ENCODE measurements at places on chromosomes 4 and X.

DNA sequence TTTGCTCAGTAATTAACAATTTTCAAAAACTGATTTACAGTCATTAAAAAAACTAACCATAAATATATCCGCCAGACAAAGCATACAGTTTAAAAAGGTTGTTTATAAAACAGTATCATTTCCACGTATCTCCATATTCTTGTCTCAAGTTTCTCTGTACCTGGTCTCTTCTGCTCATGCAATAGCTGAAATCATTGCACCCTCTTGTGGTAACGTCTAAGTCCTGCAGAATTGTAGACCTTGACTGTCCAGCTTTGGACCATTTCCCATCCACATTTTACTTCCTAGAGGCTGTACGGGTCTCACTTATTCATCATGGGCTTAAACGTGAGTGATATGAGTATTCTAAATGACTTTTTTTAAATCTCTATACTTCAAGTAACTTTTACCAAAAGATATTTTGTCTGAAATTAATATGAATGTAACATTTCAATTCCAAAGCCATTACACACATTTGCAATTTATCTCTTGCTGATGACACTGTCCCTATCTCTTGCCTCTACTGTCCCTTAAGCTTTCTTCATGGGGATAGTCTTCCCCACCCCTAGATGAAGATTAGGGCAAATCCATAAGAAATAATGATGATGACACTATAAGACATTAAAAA, 118.5 kb downstream of the BTC start:
- no peak for DNase-seq

- DNase-seq = peak; percentile 37
Observed at GRCh38 chr4:121370729-121371325, 10.0 kb downstream of the QRFPR start.

DNA sequence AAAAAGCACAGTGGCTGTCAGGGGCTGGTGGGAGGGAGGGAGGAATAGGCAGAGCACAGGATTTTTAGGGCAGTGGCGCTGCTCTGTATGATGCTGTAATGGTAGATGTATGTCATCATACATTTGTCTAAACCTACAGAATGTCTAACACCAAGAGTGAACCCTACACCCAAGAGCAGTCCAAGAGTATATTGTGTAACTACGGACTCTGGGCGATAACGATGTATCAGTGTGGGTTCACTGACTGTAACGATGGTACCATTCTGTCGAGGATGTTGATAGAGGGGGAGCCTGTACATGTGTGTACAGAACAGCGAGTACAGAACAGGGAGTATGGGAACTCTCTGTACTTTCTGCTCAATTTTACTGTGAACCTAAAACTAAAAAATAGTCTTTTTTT, 76.5 kb downstream of the HAUS3 start:
- DNase-seq = no peak

- no peak for DNase-seq
Observed at GRCh38 chr4:10781805-10782204, 97.2 kb upstream of the CLNK start.

- no peak for DNase-seq
Observed at GRCh38 chr4:40630335-40631021, 814 bp upstream of the RBM47 start.

DNA sequence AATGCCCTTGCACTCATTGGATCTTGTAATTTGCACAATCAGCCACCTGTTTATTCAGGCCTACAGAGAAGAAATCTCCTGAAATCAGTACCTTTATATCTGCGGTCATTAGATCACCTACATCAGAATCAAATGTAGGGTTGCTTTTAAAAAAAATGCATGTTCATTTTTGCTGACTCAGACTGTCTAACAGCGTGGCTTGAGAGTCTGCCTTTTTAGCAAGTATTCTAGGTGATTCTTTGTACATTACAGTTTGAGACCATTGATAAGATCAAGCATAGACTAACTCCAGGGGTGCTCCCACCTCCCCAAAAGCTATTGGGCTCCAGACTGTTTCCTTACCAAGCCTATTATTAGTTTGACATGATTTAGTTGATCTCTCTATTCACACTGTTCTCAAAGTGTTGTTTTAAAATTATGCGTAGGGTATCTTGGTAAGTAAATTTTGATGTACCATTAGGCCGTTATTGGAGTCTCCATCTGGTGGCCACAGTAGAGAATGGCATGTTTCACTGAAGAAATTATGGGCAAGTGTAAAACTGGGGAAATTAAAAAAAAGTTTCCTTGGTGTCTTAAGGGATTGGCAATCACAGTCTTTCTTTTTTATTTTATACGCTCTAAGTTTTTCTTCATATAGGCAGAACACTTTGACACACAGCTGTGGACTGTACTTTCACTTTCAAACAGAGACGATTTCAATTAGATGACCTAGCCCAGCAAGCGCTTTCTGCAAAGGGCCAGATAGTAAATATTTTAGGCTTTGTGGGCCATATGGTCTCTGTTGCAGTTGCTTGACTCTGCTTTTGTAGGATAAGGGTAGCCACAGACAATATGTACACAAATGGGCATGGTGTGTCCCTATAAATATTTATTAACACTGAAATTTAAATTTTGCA, 33.7 kb upstream of the MSL3 start:
- peak; percentile 10 for DNase-seq

DNA sequence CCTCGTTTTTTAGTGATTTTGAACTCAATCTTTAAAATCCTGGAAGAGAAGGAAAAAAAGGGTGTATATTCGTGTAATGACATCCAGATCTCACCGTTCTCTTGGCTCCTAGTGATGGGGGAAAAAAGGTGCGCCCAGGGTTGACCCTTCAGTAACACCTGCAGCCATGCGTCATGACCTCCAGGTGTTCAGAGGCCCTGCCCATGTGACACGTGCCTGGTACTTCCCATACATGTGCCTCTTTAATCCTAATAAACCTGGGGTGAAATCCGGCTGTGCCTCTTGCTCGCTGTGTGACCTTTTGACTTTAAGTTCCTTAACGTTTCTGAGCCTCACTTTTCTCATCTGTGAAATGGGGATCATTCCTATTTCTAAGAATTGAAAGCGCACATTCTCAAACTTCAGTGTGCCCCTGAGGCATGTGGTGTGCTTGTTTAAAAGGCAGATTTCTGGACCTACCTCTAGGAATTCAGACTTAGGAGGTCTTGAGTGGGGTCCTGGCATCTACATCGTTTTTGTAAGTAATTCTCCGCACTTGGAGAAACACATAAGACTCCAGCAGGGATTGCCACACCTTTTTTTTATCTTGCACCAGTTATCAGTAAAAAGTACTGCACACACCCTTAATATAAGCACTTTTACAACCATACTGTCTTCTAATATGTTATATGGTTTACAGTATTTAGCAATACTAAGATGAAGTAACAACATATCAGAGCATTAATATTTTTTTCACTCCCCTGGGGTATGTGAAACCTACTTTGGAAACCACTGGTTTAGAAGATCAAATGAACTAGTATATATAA, 90.1 kb downstream of the RELL1 start:
- DNase-seq = no peak

GRCh38 chr4:172725581-172725980, 443.0 kb upstream of the GALNT7 start:
- no peak for DNase-seq

GRCh38 chrX:24876530-24877287, 139.1 kb downstream of the ARX start:
- DNase-seq = no peak

DNA sequence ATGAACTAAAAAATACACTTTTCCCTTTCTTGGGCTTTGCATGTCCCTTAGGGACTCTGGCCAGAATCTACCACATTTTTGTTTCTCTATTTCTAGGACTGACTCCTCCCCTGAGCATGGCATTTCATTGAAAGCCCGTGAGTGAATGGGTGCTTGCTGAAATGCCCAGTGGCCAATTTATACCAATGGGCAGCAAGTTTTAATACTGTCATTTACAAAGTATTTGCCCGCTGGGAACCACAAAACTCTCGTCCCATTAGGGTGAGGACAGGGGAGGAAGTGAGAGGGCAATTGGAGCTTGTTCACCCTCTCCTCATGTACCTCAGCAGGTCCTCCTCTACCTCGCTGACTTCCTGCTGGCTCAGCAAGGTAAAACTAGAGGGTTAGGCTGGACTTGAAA, 1.1 kb downstream of the SRPX2 start:
- no peak for DNase-seq

DNA sequence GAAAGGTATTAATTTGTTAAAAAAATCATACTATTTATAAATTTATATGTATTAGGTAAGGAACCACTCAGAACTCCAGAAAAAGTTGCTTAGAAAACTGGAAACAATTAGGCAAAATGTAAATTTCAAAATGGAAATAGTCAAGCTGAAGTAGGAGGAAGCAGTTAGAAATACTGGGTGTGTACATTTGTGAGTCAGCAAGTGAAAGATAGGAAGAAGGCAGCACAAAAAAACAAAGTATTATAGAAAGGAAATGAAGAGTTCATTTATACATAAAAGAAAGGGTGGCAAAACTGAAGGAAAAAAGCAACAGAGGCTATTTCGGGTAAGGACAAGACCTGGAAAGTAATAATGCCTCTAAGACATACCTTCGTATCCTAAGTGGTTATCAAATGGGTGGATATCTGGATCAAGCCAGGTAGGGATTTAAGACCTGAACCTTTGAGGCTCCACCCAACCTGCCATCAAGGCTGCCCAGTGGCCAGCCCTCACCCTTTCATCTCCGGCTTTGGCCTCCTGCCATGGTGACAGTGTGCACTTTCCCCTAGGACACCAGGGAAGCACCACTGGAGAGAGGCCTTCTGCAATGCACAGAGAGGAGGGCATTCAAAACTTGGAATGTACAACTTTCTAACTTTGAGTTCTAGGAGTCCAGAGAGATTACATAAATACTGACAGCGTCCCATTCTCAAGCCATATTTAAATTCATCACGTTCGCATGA, at the start of gene LRRC66:
Gene LRRC66 (minus strand): TSS at position 428 of the 722 bp plus-strand sequence. CDS start 2,750 bp downstream, outside the sequence.
- DNase-seq = no peak

DNA sequence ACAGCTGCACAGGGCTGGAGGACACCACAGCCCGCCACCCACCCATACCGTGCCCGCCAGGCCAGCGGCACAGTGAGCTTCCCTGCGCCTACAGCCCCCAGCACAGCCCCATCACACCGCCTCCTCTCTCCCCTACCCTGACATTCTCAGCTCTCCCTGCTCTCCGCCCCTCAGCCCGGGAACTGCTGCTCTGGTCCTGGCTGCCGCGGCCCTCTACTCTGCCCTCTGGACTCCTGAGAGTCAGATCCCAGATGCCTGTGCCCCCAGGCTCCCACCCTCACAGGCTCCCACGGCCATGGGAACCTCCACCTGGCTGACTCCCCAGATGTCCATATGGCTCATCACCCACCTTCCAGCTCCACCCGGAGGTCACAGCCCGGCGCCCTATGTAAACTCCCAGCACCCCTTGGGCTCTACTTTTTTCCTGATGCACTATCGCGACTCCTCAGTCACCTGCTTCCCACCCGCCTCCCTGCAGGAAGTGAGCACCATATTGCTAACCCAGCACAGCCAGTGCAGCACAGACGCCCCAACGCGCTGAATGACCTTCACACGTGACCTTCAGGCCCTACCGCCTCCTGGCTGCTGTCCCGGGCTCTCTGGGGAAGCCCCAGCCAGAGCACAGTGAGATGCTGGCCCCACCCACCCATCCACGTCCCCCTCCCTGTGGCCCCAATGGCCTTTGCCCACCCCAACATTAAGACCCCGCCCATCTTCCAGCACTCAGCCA, 23.0 kb downstream of the FAM53A start:
- no peak for DNase-seq

DNA sequence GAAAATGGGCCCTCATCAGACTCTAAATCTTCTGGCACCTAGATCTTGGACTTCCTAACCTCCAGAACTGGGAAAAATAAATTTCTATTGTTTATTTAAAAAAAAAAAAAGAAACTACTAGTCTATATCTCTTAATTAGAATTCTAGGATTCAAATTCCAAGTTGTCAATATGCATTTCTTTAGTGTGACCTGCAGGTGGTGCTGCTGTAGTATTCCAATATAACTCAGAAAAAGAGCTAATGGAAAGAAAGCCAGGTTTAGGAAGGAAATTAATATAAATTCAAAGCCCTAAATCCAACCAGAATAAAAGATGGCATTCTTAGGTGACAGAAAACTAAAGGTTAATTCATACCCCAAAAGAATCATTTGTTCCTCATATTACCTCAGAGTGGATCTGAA, 80.0 kb upstream of the NALF2 start:
- no peak for DNase-seq

DNA sequence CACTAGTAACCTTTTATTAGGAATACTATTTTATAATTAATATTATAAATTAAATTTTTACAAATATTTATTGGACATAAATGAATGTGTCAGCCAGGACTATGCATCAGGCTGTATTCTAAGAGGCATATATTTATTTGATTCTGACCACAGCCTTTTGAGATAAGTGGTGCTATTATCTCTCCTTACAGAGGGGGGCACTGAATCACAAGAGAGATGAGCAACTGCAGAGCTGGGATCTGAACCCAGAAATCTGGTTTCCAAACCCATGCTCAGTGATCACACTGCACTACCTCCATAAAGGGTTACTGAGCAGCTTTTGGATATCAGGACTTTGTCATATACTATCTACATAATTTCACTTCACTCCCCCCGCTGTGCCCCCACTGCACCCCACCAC, 322.0 kb downstream of the TMA16 start:
- DNase-seq = no peak

GRCh38 chrX:129804806-129805205, 25.1 kb downstream of the SASH3 start:
- DNase-seq = no peak

DNA sequence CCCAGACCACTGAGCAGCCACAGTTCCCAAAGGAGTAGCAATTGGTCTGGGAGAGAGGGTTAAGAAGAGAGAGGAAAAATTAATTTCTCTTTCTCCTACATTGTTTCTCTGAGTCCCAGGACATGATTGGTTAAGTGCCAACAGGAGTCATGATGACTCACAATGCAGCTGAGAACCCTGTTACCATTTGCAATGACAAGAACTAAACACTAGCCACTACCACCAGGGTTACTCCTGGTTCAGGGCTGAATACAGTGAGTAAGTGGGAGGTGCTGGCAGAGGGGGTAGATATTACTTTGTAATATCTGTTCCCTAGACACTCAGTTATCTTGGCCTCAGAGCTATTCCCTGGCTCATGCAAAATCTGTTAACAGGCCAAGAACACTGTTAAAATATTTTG, 18.0 kb downstream of the ETDC start:
- DNase-seq = no peak

- DNase-seq = no peak
Observed at GRCh38 chr4:18435781-18436180, 414.2 kb upstream of the LCORL start.

DNA sequence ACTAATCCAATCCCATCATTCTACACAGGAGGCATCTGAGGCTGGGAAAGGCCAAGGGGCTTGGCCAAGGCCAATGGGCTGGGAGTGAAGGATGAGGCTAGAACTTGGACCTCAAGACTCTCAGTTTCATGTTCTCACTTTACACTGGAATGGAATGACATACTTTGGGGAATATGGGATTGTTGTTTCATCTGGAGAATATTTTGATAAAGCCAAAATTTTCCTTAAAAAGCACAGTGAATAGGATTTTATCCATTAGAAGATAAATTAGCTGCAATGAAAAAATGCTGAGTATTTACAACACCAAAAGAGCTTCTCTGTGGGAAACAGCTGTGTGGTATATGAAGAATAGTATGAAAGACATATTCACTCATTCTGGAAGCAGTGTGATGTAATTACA, 29.3 kb downstream of the SMIM20 start:
- no peak for DNase-seq

GRCh38 chr4:147182041-147182440, 236.4 kb upstream of the TTC29 start:
- no peak for DNase-seq
